Adrenal gland (tissue), 19 donors: ENCODE measurements at places on chromosomes 5 and 9. TPM values are rescaled to one million over a fixed set of nuclear protein-coding genes. Genes with fewer than 3 reads are reported as not detected.
A peak's percentile ranks its signal among the peaks of the same experiment; 100 is the strongest.

DNA sequence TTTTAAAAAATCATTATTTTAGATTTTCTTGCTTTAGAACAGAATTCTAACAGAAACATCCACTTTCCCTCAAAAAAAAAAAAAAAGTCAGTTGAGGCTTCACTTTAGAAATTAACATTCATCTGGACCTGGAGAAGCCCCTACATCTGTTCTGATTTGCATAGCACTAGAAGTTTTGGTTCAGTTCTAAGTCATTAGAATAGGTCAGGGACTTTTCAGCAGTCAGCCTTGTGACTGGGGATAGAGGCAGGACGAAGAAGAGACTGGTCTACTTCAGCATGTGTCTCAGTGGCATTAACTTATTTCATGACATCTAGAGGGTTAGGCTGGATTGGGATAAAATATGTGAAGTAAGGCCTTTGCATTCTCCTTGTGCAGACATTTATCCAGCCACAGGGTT is 215.8 kb upstream of the DAB2 start:
- no peaks in the 10 kb centered on the region for H3K4me1 ChIP-seq
- no peaks in the 10 kb centered on the region for H3K36me3 ChIP-seq
- H3K27ac ChIP-seq: no peak overlapping the region
- DNase-seq: no peak
- no peak overlapping the region for H3K4me3 ChIP-seq
- H3K27me3 ChIP-seq: no peaks in the 10 kb centered on the region

- peak; percentile 34 for DNase-seq
- no peaks in the 10 kb centered on the region for H3K4me1 ChIP-seq
- H3K36me3 ChIP-seq: no peaks in the 10 kb centered on the region
- H3K4me3 ChIP-seq: no peak overlapping the region
- no peaks in the 10 kb centered on the region for H3K27me3 ChIP-seq
These were observed 141.5 kb downstream of the GABRG2 start for GRCh38 chr5:162209005-162209605.

DNA sequence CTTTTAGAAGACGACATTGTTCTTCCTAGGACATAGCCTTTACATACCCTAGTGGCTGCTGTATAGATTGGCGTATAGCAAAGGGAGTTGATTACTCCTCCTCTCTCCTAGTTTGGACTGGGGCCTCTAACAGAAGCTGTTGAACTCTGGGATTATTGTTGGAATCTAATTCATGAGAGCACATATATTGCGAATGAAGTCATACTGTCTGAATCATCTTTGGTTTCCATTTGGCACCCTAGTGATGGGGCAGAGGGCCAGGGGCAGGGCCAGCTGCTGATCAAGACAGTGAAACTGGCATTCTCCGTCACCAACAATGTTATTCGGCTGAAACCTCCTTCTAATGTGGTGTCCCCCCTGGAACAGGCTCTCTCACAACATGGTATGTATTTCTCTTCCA is 40.3 kb downstream of the NUP188 start:
- H3K4me1 ChIP-seq: no peaks in the 10 kb centered on the region
- DNase-seq: peak; percentile 41
- H3K4me3 ChIP-seq: no peak overlapping the region
- H3K36me3 ChIP-seq: no peaks in the 10 kb centered on the region
- no peaks in the 10 kb centered on the region for H3K27me3 ChIP-seq
- peak overlapping the region; percentile 3 for H3K27ac ChIP-seq

DNA sequence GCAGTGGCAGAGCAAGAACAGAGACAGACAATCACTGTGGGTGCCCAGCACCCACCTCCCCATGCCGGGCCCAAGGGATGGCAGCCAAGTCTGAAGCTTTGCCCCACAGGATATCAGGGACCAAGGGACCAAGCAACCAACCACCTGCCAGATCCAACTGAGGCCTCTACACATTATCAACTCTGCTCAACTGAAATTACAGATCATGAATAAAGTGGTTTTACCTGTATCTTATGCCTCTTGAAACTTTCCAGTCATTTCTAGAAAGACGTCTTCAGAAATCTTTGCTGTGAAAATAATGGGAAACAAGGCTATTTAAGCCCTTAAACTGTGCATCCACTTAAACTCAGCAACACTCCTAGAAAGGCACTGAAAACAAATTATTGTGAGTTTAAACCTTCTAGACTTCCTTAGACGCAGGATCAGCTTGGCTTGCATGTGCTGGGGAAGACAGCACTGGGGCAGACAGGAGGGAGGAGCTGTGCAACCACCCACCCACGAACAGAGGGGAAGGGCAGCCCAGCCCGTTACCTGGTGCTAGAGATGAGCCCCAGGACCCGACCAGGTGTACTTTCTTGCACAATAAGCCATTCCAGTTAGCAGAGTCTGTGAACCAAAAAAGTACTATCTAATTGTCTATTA is 80.0 kb downstream of the SEMA4D start:
- H3K4me1 ChIP-seq: no peaks in the 10 kb centered on the region
- no peaks in the 10 kb centered on the region for H3K27me3 ChIP-seq
- no peaks in the 10 kb centered on the region for H3K36me3 ChIP-seq
- no peak for DNase-seq
- no peak overlapping the region for H3K27ac ChIP-seq

GRCh38 chr9:98220911-98221310 is 28.5 kb upstream of the CORO2A start:
- H3K4me3 ChIP-seq: no peak overlapping the region
- no peak overlapping the region for H3K27ac ChIP-seq
- no peaks in the 10 kb centered on the region for H3K27me3 ChIP-seq
- no peaks in the 10 kb centered on the region for H3K36me3 ChIP-seq
- no peaks in the 10 kb centered on the region for H3K4me1 ChIP-seq

- no peak overlapping the region for H3K27ac ChIP-seq
- no peaks in the 10 kb centered on the region for H3K36me3 ChIP-seq
- DNase-seq: no peak
- H3K27me3 ChIP-seq: no peaks in the 10 kb centered on the region
- no peak overlapping the region for H3K4me3 ChIP-seq
These were observed 1.2 kb downstream of the F2RL1 start for GRCh38 chr5:76819851-76820525.

DNA sequence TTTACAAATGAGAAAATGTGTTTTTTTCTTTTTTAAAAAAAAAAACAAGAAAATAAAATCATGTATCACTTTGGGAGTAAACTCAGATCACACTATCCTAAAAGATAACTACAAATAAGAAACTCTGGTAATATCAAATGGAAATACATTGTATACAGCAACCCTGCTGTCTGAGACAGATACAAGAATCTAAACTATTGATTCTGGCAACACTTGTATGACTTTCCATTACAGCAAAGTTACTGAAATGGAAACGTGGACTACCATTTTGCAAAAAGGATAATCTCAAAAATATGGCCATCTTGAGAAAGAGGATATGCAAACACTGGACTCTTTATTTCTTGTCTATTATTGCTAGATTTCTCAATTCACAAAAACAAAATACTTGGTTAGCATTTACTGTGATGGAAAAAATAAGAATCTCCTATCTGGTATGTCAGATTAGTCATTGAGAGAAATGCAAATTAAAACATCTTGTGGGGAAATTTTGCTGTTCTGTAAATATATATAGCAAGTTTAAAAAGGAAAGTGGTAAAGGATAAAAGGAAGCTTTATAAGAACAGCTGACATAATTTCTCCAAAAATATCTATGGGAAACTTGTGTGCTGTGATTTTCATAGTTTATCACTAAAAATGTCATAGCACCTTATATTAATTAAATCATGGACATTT is 112.9 kb upstream of the FER start:
- H3K27ac ChIP-seq: no peak overlapping the region
- H3K4me3 ChIP-seq: no peak overlapping the region
- H3K36me3 ChIP-seq: no peaks in the 10 kb centered on the region
- no peaks in the 10 kb centered on the region for H3K4me1 ChIP-seq

- H3K27ac ChIP-seq: peak overlapping the region; percentile 45
- H3K4me1 ChIP-seq: peaks cover 12% of the 10 kb centered on the region
- no peaks in the 10 kb centered on the region for H3K27me3 ChIP-seq
- H3K36me3 ChIP-seq: no peaks in the 10 kb centered on the region
- H3K4me3 ChIP-seq: no peak overlapping the region
These were observed 70.0 kb downstream of the KLHL3 start for GRCh38 chr5:137665678-137666460.

DNA sequence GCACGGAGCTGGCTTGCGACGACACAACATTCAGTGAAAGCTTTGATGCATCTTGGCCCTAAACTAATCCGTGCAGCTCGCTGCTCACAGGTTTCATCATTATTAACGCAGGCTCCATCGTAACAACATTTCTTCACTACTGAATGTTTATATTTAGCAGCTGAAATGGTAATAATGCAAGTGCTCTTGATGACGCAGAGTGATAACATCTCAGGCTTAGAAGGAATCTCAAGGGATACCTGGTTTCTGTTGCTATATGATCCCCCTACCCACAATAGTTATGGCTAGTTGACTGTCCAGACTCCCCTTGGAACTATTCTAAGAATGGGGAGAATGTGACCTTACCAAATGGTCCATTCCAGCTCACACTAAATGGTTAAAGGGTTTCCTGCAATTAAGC is 36.2 kb downstream of the C5 start:
- H3K4me1 ChIP-seq: no peaks in the 10 kb centered on the region
- no peak for DNase-seq
- H3K4me3 ChIP-seq: no peak overlapping the region
- no peaks in the 10 kb centered on the region for H3K27me3 ChIP-seq
- H3K27ac ChIP-seq: no peak overlapping the region

DNA sequence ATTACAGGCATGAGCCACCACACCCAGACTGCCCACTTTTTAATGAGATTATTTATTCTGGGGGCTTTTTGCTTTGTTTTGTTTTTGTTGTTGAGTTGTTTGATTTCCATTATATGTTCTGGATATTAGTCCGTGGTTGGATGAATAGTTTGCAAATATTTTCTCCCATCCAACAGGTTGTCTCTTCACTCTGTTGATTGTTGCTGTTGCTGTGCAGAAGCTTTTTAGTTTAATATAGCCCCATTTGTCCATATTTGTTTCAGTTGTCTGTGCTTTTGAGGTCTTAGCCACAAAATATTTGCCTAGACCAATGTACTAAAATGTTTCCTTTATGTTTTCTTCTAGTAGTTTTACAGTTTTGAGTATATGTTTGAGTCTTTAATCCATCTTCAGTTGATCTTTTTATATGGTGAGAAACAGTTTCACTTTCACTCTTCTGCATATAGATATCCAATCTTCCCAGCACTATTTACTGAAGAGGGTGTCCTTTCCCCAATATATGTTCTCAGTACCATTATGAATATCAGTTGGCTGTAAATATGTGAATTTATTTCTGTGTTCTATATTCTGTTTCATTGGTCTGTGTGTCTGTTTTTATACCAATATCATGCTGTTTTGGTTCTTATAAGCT is 30.2 kb upstream of the TBCA start:
- no peak overlapping the region for H3K27ac ChIP-seq
- H3K4me3 ChIP-seq: no peak overlapping the region
- no peaks in the 10 kb centered on the region for H3K36me3 ChIP-seq
- H3K4me1 ChIP-seq: no peaks in the 10 kb centered on the region
- no peak for DNase-seq

DNA sequence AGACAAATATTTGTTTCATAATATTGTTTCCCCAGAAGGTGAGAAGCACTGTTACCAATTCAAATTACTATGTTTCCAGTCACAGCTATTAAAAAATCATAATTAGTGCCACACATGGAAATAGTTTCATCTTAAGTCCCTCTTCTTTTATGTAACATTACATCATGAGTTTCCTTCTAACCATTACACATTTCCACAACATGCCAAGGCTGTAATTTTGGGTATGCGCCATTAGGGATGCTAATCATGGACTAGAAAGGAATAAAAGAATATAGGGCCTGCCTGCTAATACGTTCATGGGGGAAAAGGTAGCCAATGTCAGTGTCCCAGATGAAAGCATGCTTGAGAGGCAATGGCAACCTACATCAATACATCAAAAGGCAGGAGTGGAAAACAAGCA is 142.5 kb upstream of the LPAR1 start:
- no peaks in the 10 kb centered on the region for H3K4me1 ChIP-seq
- H3K4me3 ChIP-seq: no peak overlapping the region
- H3K27me3 ChIP-seq: no peaks in the 10 kb centered on the region

- peaks cover 6% of the 10 kb centered on the region for H3K4me1 ChIP-seq
- H3K4me3 ChIP-seq: no peak within 1 kb of the TSS
- DNase-seq: peak; percentile 49
- no peak within 1 kb of the TSS for H3K27ac ChIP-seq
- H3K27me3 ChIP-seq: no peaks in the 10 kb centered on the region
These were observed at the start of gene AQP3 for GRCh38 chr9:33446946-33447798. Gene AQP3 (minus strand): TSS chr9:33447593. CDS start chr9:33447530, 63 bp downstream.

DNA sequence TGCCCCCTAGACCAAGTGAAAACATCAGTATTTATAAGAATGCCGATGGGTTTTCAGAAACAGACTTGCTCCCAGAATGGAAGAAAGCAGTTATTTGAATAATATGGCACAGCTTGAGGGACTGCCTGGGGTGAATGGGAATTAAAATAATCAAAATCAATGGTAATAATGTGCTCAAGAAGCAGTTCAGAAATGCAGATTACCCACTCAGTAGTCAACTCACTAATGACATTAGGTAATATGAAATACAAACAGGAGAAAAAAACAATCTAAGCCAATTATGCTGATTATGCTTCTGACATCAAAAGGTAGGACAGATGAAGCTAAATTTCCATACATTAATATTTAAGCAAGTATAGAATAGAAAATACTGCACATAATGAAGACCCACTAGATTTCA is 179.3 kb downstream of the ENC1 start:
- H3K27me3 ChIP-seq: no peaks in the 10 kb centered on the region
- DNase-seq: no peak
- no peak overlapping the region for H3K27ac ChIP-seq
- no peak overlapping the region for H3K4me3 ChIP-seq

DNA sequence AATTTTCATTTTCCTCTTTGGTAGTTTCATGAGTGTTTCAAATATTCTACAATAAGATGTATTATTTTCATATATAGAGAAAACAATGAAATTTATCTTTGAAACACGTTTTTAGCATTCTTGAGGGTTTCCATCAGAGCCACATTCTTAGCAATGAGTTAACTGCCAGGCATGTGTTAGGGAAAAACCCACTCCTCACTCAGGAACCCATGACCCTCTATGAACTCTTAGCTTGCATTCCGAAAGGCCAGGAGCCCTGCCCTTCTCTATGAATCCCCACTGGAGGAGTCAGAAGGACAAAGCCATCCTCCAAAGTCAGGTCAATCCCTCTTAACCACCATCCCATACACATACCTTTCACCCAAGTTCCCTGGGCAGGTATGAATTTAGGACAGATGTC is 57.5 kb downstream of the ADAMTS12 start:
- H3K27ac ChIP-seq: no peak overlapping the region
- no peak for DNase-seq
- H3K36me3 ChIP-seq: no peaks in the 10 kb centered on the region
- no peak overlapping the region for H3K4me3 ChIP-seq

GRCh38 chr5:10536931-10537579 is 26.8 kb upstream of the ANKRD33B start:
- H3K27ac ChIP-seq: no peak overlapping the region
- H3K4me3 ChIP-seq: no peak overlapping the region
- H3K27me3 ChIP-seq: peaks cover 5% of the 10 kb centered on the region
- no peak for DNase-seq

- H3K4me3 ChIP-seq: no peak overlapping the region
- DNase-seq: no peak
- no peaks in the 10 kb centered on the region for H3K4me1 ChIP-seq
- H3K36me3 ChIP-seq: no peaks in the 10 kb centered on the region
These were observed 96.2 kb downstream of the TRPM3 start for GRCh38 chr9:71025201-71025600.

GBGT1 gene
- total RNA-seq: 49.3 TPM

FBP2 gene
- 1.1 TPM for total RNA-seq

PCDHA4 gene
- total RNA-seq: 0.78 TPM

DND1 gene
- 3.6 TPM for total RNA-seq

NTNG2 gene
- total RNA-seq: 21.6 TPM

NOTCH1 gene
- total RNA-seq: 28.3 TPM
